M059J (cell line): ENCODE measurements at places on chromosomes 5 and 9.
A peak's percentile ranks its signal among the peaks of the same experiment; 100 is the strongest.

DNA sequence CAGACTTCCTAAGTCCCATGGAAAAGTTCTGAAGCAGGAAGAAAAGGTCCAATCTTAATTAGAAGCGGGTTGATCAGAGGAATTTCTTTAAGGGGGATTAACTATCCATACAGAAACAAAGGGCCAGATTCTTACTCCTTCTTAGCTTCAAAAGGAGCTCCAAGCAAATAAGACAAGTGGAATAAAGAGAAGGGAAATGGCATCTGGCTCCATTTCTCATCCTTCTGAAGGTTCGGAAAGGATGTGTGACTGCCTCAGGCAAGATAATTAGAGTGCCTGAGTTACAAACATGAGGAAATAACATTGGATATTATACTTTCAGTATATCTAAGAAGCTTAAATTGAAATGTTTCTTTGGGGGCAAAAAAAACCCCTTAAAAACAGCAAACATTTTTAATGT lies 88.1 kb upstream of the ADAMTS19 start:
- no peak for DNase-seq

GRCh38 chr5:42799241-42799608 lies 12.5 kb downstream of the SELENOP start:
- DNase-seq = no peak

DNA sequence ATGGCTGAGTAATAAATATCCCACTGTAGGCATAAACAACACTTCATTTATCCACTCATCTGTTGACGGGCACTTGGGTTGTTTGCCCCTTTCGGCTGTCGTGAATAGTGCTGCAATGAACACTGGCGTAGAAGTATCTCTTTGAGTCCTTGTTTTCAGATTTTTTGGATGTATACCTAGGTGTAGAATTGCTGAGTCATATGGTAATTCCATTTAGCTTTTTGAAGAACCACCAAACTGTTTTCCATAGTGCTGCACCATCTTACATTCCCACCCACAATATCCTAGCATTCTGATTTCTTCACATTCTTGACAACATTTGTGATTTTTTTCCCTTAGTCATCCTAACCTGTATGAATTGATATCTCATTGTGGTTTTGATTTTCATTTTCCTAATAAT lies 109.0 kb downstream of the NXNL2 start:
- no peak for DNase-seq

DNA sequence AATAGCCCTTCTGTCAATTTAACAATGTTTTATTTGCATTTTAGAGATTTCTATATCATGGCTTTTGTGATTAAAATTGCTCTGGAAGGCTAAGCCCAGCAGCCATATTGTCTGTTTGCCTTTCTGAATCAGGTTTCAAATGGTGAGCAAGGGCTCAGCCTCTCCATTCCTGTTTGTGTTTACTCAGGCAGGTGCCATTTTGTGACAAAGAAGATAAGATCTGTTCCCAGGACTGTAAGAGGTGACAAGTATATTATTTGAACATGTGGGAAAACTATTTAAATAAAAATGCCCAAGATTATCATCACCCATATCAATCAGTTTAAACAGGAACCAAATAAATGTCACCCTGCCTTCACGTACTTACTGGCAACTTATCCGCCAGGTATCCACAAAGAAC lies 641.3 kb upstream of the KLF4 start:
- no peak for DNase-seq

DNA sequence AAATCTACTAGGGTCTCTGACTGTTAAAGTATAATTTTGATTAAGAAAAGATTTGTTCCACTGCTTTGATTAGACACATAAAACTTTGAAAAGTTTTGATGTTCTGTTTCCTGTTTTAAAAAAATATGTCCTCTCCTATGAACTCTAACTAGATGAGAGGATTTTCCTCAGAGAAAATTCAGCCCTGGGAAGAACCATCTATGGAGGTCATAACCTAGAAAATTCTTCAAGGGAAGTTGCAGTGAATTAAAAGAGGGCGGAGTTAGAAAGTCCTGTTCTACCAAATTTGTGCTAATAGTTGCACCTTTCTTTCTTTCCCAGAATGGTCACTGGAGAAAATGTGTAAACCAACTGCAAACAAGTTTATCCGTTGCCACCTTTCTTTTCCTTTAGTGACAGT lies 27.7 kb downstream of the PIK3R1 start:
- DNase-seq = peak; percentile 65

GRCh38 chr5:122169350-122170103 lies 40.2 kb downstream of the ZNF474 start:
- no peak for DNase-seq

- DNase-seq = peak; percentile 15
These were observed 488.0 kb upstream of the CDH18 start for GRCh38 chr5:20476016-20476415.

DNA sequence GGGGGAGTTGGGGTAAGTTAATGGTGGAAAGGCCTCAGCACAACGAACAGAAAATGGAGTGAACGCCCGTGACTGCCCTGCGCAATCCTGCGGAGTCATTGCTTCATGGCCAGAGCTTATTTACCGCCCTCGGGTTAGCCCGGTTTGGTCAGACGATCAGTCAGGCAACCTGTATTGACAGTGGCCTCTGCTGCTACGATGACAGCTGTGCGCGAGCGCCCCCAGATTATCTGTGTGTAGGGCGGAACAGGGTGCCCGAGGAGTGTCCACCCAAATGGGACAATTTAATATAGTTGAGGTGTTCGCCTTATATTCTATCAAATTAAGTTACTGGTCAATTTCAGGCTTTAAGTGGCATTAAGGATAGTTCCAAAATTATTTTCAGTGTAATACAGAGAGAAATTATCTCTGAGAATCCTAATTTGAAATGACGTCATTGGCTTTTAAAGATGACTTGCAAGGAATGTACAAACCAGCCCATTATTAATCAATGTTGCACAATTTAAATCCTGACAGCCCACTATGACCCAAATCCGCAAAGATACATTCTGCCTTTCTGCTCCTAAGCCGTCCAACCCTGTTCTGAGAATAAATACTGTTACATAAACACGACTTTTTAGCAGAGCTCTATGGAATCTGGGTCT lies 879 bp upstream of the UBQLN1 start:
- DNase-seq = peak; percentile 58

- no peak for DNase-seq
These were observed 8.7 kb upstream of the SSBP2 start for GRCh38 chr5:81759632-81760005.

GRCh38 chr5:58327289-58327688 lies 132.6 kb downstream of the PLK2 start:
- DNase-seq = no peak

GRCh38 chr5:125257057-125257972 lies 510.9 kb upstream of the ZNF608 start:
- no peak for DNase-seq
